Kidney (tissue), 22 donors: ENCODE measurements at places on chromosomes 6 and 20. TPM values are rescaled to one million over a fixed set of nuclear protein-coding genes. Genes with fewer than 3 reads are reported as not detected.
A peak's percentile ranks its signal among the peaks of the same experiment; 100 is the strongest.

DNA sequence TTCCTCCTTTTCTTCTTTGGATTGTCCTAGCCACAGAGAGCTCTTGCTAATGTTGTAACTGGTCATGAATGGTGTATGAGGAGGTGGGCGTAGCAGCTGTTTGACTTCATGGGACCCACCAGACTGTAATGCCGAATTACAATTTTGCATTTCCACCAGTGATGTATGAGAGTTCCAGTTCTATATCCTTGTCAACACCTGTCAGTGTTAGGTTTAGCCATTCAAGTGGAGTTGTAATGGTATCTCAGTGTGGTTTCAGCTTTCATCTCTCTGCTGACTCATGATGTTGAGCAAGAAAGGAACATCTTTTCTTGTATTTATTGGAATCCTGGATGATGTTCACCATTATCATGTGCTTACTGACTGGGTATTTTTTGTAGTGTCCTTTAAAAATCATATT is 5.1 kb downstream of the IGF2R start:
- DNase-seq = no peak

GRCh38 chr20:37123441-37123840 is 27.6 kb upstream of the RBL1 start:
- no peak for DNase-seq

GRCh38 chr6:92433911-92434310 is 985.4 kb downstream of the EPHA7 start:
- DNase-seq = no peak

DNA sequence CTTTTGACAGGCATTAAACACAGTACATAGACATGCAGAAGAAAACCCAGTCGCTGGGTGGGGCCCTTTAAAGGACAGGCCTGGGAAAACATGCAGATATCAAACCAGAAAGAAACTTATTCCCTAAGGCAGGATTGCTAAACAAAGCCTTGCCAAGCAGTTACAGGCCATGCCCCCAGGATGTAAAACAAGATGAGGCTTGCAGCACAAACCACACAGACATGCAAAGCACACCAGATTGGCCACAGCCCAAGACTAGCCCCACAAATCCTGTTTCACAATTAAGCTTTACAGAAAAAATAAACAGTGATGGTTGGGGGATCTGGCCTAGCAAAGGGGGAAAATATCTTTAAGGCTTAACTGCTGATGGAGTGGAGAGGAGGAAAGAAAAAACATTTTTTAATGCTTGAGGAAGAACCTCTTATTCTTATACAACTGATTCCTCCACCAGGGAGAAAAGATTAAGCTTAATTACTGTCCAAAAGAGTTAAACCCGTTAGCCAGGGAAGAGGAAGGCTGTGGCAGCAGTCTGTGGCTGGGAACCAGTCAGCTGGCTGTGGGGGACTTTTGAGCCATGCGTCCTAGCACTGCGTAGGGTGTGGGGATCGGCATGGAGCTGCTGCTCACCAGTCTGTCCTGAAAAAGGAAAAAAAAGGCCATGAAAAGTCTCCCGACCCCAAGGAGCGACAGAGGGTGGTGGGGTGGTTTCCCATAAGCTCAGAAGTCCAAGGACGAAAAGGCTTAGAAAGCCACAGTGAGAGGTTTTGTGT is 28.4 kb downstream of the COL19A1 start:
- no peak for DNase-seq

DNA sequence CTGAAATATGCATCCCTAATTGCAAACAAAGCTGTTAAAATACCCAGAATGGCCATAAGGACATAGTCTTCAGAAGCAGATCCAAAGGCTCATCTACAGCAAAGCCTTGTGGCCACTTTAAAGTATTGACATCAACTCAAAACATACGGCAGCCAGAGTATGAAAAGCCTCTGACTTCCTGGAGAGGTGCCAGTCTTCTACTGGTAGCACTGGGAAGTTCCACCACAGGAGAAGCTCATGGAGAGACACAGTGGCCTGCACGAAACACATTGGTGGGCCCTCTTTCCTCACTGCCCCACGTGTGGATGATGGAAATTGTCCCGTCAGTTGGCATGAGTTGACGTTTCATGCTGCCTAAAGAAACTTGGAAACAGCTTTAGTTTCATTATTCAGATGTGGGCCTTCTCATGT is 202.6 kb upstream of the HEY2 start:
- no peak for DNase-seq

DNA sequence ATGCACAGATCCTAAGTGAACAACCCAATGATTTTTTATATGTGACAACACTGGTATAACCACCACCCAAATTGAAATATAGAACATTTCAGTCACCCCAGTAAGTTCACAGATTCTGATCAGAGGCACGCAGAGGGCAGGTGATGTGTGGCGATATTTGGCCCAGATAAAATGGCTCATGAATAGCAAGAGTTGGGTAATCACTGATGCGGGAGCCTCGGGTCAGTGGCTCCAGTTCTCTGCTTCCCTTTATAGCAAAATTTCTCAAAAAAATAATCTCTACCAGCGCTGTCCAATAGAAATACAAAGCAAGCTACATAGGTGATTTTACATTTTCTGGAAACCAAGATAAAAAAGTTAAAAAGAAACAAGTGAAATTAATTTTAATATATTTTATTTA is 14.9 kb downstream of the GHRH start:
- no peak for DNase-seq

DNA sequence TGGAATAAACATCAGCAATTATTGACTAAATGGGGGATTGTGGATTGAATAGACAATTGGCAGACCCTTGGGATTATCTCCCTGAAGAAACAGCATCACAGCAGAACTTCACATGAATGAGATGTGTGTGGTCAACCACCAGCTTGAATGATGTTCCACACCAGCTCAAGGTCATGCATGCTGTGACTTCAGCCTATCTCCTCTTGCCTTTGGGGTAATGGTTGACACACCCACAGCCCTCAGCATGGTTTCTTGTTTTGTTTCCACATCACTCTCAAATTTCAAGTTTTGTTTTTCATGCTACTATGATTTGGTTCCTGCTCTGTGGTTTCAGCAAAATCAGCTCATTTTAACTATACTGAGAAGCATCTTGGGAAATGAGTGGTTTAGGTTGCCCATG is 94.3 kb downstream of the PAK5 start:
- DNase-seq = no peak

GRCh38 chr6:149480502-149481280 is 4.1 kb downstream of the ZC3H12D start:
- DNase-seq = no peak

DNA sequence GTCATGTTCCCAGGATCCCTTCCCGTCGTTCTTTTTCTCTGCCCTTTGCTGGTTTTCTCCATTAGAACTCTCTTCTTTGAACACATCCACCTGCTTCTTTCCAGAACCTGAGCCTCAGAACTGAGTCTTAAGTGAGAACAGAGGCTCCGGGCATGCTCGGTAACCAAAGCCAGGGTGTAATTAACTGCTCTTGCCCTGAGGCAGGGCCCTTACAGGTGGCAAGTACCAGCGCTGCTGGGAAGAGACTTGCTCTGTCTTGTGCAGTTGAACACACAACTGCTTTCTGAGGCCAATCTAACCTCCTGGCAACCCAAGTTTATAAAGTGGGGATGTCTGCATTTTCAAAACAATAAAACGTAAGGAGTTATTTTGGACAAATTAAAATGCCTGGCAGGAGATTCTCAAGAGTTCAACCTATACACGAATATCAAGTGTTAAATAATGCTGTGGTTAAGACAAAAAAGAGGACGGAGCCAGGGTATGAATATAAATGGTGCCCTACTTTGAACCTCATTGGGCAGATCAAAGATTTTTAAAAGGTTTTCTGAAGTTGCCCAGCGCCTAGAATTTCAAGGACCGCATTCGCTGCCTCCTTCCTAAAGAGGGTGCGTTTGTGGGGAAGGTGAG is 12.4 kb upstream of the DEK start:
- peak; percentile 33 for DNase-seq

GRCh38 chr6:46288835-46289234 is 118.1 kb upstream of the ENPP5 start:
- DNase-seq = peak; percentile 17

The PRDM13 gene
- not detected for total RNA-seq

- no peak for DNase-seq
These were observed 50.0 kb downstream of the SYNJ2 start for GRCh38 chr6:158031381-158032353.

DNA sequence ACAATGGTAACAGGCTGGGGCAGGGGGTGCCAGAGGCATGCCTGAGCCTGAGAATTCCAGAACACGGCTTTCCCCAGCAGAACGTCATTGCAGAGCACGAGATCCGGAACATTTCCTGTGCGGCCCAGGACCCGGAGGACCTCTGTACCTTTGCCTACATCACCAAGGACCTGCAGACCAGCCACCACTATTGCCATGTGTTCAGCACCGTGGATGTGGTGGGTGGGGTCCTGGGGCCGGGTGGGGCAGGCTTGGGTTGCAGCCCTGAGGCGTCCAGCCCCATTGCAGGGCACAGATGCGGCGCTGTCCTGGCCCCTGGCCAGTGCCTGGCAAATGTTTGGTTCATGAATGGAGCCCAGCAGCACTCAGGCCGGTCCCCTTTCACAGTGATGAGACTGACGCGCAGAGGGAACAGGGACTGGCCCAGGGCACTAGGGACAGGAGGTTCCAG is 57.1 kb downstream of the TCP11 start:
- no peak for DNase-seq

The BNIP5 gene
- total RNA-seq = 0.44 TPM

DNA sequence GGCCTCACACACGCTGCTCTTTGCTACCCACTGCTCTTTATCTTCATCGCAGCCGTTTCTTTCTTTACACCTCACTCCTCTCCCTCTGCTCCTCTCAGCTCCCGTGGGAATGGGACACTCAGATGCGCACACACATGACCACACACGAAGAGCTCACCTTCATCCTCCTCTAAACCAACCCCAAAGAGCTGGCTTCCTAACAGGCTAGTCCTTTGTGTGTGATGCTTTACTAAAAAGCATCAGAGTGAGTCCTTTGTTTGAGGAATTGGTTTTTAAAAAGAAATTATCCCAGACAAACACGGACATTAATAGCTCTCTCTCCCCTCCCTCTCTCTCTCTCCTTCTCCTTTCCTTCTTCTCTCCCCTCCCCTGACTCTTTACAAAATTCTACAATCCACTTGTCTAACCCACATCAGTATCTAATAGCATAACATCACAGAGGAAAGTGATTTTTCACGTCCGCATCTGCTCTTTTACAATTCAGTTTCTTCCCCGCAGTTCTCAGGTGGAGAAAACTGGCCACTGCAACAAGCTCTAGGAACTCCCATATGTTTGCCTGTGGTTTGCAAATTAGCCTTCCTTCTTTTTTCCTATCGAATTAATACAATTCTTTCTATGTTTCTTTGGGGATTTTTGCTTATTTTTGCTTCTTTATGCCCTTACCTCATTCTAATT is 306.8 kb upstream of the CNR1 start:
- DNase-seq = no peak

- DNase-seq = peak; percentile 88
These were observed 186.9 kb upstream of the UST start for GRCh38 chr6:148559848-148560433.

- no peak for DNase-seq
These were observed 32.6 kb upstream of the FUCA2 start for GRCh38 chr6:143544011-143544696.

The STMN3 gene
- total RNA-seq = 84.9 TPM

- peak; percentile 62 for DNase-seq
These were observed 48.5 kb downstream of the FYN start for GRCh38 chr6:111824608-111825337.

DNA sequence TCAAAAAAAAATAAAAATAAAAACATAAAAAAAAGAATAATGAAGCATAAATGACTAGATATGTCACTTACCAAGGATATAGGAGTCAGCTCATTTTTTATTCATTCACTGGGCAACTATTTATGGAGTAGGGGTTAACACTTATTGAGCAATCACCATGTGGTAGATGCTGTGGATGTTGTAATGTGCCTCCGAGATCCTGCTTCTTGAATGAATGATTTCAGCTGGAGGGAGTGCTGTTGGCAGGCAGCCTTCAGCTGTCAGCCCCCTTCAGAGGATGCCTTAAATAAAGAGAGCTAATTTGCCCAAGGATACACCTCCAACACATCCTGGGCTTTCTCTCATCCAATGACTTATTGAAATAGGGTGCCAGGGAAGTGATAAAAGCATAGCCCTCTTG is 229.5 kb upstream of the DTNBP1 start:
- no peak for DNase-seq

GRCh38 chr6:127554435-127555006 is 22.5 kb upstream of the C6orf58 start:
- peak; percentile 23 for DNase-seq

GRCh38 chr6:2748183-2748582 is 2.5 kb downstream of the MYLK4 start:
- no peak for DNase-seq

DNA sequence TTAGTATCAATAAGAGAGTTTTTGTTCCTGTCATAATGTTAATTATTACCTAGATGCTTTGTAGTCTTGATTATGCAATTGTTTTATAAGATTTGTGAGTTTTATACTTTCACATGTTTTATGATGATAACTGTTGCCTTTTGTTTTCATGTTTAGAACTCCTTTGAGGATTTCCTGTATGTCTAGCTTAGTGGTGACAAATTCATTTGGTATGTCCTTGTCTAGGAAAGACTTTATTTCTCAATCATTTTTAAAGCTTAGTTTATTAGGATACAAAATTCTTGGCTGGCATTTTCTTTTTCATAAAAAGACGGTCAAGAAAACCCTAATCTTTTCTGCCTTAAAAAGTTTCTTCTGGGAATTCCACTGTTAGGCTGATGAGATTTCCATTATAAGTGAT is 849.9 kb upstream of the EYS start:
- DNase-seq = no peak

- no peak for DNase-seq
These were observed 20.3 kb downstream of the MUCL3 start for GRCh38 chr6:30960907-30961673.

The RCAN2 gene
- total RNA-seq = 25.7 TPM

DNA sequence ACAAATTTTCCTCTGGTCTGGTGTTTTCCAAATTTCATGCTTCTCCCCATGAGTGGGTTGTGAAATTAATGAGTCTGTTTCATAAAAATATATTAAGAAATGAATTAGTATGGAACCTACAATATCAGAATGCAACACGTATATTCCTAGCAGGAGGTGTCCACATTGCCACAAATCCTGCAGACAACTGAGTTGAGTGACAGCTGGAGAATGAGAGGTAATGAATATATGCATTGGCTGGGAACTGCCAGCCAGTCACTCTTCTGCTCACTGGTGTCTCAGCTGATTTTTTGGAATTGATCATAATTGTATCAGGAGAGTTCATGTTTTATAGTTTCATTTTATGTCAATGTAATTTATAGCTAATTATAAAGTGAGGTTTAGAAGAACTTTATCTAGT is 6.3 kb upstream of the ARFGEF3 start:
- no peak for DNase-seq

GRCh38 chr20:7285918-7286556 is 518.6 kb downstream of the BMP2 start:
- DNase-seq = peak; percentile 84
